Ascending aorta (tissue), 2 donors: ENCODE measurements at places on chromosomes 1 and 21.

DNA sequence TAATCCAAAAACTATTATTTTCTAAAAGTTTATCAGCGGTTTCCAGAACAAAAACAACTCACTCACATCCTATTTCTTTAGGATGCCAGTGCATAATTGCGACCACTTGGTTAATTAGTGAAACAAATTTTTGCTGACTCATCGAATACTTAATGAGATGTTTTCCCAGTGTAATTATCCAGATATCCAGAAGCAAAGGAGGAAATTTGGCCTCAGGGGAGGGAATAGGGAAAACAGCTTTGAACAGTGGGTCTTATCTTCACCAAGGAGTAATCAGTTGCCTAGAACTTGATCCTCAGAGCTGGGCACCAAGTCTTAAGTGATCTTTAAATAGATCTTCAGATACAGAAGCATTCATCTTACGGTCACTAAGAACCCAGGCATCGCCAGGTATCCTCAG, 24.3 kb downstream of the STYXL2 start:
- DNase-seq, result no peak

DNA sequence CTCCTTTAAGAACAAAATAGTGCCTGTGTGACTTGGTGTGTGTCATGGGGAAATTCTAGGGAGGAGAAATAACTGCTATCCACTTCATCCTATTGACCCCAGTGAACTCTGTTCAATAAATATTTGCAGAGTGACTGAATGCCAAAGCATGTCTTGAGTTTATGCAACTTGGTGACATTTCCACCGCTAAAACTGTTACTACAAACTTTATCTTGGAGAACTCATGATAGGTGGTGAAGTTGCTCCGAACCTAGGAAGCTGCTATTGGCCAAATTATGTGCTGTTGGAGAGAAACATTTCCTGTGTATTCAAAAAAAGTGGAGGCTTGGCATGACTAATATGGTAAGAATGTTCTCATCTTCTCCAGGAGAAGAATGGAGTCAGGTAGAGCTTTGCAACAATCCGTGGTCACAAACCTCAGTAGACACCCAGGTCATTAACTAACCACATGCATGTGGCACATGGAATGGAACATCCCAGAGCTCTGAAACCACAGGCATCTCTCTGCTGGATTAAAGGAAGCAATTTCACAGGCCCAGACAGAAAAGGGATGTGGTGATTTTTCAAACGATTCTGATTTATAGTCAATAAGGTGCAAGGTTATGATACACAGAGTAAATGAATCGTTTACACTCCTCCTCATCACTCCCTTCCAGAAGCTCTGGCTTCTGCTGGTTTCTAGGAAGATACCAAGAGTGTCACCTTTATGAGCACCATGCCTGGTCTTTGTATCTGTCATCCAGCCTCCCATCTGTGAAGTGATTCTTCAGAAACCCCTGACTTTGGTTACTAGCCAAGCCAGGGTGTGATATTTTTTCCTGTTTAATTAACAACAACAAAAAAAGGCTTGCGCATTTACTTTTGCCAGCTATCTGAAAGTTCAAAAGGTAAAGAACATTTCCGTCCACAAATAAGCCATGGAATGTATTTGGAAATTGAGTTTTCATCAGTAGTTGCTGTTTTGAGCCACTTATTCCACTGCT, 361.1 kb downstream of the TGFB2 start:
- no peak for DNase-seq

DNA sequence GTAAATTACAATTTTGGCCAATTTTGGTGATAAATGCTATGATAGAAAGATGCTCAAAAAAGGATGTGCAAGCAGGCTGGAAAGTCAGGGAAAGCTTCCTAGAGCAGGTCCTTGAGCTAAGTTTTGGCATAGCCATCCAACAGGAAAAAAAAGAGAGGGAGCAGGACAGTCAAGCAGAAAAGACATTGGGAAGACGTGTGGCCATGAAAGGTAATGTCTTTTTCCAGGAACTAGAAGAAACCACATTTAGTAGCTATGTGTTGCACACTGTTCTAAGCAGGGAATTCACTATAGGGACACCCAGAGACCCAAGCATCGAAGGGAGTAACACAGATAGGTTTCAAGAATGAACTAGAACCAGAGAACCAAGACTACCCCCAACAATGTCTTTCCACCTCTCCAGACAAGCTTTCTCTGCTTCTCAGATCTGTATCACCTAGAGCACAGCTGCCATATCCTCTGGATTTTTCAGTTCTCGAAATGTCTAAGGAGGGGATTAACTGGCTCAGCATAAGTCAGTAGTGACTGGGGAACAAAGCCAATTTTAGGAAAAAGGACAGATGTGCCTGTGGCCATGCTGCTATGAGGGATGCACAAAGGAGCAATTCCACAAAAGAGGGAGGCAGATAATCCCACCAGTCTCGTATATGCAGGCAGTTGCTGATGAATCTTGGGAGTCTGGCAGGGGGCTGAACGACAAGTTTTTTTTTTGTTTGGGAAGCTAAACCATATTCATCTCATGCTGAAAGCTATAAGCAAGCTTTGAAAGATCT, 97.1 kb upstream of the DAB1 start:
- no peak for DNase-seq

- DNase-seq, result no peak
These were observed 1.7 kb downstream of the MCL1 start for GRCh38 chr1:150577557-150578271.

- no peak for DNase-seq
These were observed 7.0 kb downstream of the KCNAB2 start for GRCh38 chr1:6052543-6053205.
